NCI-H1048 (cell line): ENCODE measurements at places on chromosomes 16 and 17.

DNA sequence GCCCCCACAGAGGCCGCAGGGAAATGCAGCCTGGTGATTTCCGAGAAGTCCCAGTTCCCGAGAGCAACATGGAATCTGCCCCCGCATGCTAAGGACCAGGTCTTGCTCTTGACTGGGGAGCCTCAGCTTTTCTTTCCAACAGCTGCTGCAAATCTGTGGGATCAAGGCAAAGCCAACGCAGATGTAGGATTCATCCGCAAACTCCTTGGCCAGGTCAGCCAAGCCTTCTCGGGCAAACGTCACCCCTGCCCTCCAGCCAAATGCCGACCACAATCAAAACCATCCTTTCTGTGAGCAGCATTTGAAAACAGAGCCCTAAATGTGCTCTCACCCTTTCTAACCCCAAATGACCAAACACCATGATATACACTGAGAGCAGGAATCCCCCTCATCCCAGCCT, 54.0 kb downstream of the MRM3 start:
- no peak for DNase-seq

DNA sequence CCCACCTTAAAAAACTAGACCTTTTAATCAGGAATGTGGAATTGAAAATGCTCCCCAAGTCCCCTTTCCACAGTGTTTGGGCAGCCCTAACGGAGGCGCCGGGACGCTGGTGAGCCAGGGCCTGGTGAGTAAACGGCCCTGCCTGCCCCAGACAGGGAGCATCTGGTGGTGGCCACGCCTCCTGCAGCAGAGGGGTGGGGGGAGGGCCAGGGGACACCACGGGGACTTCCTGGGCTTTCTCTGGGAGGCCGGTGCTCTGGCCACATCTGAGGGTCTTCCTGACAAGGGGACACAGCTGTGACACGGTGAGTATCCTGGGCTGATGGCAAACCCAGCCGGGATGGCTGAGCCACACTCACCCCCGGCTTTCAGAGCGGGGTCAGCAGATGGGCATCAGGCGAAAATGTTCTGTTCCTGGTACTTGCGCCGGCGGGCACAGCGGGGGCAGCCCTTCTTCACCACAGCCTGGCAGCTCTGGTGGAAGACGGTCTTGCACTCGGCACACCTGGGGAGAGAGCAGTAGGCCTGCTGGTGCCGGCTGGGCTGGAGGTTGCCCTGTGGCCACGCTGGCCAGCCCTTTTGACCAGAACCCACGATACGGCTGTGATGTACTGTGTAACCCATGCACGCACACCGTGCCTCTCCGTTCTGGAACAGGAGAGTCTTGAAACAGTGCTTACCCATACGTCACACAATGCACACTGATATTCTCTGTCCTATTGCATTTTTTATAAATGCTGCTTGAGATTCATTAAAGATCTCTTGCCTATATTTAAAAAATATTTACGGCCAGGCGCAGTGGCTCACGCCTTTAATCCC, 5.0 kb upstream of the ARHGAP27 start:
- DNase-seq: no peak

GRCh38 chr17:48883171-48883570, 9.4 kb upstream of the ATP5MC1 start:
- no peak for DNase-seq

GRCh38 chr16:9913604-9914326, 268.5 kb downstream of the GRIN2A start:
- DNase-seq: no peak

DNA sequence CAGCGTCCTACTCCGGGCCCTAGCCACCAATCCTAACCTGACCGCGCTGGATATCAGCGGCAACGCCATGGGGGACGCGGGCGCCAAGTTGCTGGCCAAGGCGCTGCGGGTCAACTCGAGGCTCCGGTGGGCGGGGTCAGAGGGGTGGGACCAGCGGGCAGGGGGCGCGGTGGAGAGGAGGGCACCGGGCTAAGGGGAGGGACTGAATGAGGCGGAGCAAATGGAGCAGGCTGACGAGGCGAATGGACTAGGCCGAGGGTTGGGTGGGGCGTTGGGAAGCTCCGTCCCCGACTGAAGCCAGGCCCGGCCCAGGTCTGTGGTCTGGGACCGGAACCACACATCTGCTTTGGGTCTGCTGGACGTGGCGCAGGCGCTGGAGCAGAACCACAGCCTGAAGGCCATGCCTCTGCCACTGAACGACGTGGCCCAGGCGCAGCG, 4.6 kb downstream of the CARMIL2 start:
- DNase-seq: no peak

DNA sequence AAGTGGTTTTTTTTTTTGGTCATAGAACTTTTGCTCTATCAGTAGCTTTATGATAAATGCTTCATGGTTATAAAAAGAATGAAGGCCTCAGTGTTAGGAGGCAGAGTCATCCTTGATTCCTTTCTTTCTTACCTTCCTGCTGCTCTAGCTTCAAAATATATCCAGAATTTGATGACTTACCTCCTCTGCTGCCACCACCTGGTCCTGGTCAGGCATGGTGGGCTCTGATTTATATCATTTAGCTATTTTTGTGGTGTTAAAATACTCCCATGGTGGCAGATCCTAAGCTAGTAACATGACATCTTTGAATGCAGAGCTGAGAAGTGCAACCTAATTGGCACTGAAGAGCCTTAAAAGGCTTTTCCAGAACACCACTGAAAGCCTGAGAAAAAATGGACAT, 508.8 kb upstream of the CDH8 start:
- no peak for DNase-seq

GRCh38 chr16:30352488-30353401, 2.4 kb downstream of the CD2BP2 start:
- DNase-seq: no peak

- no peak for DNase-seq
Measured at GRCh38 chr17:27442702-27443101, 13.5 kb upstream of the KSR1 start.

DNA sequence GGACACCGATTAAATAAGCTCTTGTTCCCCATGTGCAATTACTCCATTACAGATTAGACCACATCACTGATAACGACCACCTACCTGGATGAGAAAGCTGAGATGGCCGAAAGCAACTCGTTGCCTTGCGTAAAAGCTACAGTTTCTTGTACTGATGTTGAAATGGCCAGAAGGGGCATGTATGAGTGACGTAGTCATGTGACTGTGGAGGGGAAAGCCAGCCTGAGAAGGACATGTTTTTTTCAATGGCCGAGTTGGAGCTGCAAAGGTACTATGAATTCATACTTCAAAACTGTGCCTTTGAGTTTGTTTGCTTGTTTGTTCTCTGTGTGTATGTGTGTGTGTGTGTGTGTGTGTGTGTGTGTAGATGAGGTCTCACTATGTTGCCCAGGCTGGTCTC, 17.0 kb upstream of the HYDIN start:
- DNase-seq: no peak

DNA sequence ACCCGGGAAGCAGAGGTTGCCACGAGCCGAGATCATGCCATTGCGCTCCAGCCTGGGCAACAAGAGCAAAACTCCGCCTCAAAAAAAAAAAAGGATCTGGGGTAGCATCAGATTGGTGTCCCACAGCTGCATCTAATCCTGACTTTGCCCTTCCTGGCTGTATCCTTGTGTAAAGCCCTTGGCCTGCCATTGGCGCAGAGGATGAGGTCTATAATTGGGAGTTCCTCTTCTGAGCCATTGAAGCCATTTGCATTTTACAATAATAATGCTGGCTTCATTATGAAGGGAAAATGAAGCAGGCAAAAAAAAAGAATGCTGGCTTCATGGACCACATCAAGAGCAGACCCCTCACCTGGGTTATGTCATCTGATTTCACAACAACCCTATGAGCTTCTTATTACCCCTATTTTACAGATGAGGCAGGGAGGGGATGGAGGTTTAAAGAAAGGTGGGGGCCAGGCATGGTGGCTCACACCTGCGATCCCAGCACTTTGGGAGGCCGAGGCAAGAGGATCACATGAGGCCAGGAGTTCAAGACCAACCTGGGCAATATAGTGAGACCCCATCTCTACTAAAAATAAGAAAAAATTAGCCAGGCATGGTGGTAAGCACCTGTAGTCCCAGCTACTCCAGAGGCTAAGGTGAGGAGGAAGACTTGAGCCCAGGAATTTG, 1.2 kb upstream of the LITAFD start:
- DNase-seq: no peak

- DNase-seq: no peak
Measured at GRCh38 chr16:22006636-22007035, 1.3 kb upstream of the MOSMO start.

DNA sequence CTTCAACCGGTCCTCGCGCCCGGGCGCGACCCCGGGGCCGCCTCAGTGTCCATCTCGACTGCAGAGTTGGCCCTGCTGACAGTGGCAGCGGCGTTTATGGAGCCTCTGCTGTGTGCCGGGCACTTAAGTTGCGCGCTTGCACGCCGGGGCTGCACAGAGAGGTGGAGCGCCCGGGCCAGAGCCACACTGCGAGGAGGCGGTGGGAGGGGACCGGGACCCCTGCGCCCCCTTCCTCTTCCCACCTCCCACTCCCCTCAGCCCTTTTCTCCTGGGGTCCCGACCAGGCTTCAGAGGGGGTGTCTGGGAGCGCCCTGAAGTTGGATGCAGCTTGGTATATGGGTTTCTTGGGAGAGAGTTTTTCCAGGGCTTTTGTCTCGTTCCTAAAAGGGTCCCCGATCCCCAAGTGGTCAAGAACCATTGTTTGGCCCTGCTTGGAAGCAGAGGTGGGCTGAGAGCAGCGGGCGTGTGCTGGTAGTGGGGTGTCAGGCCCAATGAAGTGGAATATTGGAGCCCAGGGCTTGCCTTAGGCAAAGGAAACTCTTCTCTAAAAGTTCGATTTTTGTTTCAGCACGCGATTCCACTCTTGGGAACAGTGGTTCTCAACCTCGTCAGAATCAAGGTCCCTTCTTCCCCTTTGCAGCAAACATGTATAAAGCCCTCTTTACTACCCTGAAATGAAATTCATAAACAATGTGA, 605 bp downstream of the MRTFB start:
- DNase-seq: no peak

DNA sequence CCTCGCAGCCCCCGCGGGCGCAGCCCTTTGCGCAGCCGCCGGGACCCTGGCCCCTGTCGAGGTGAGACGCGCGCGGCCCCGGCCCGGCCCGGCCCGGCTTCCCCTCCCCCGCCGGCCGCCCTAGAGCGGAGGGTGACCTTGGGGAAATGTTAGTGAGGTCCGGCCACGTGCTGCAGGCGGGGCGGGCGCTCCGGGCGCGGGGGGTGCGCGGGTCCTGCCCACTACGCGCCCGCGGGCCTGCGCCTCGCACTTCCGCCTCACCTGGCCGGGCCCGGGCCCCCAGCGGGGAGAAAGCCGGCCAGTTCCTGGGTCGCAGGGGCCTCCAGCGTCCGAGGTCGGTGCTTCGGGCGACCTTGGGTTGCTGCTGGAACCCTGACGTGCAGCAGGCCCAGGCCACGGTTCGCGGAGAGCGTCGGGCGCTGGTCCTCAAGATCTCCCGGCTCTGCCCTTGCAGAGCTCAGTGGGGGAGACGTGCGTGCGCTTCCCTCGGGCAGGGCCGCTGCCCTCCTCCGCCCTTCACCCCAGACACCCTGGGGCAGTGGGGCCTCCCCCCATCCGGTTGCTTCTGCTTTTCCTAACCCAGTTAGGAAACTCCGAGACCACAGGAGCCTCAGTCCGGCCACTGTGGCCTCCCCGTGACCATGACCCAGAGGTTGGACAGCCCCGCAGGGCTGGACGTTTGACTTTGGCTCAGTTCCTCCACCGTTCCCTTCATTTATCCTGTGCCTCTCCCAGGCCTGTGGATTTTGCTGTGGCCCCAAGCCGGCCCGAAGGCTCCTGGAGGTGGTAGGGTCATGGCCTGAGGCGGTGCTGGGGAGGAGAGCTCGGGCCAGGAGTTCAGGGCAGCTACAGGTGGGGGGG, 791 bp downstream of the MCRIP2 start:
- no peak for DNase-seq

GRCh38 chr17:8583954-8584353, 46.6 kb downstream of the MYH10 start:
- no peak for DNase-seq

GRCh38 chr16:76882105-76882504, 308.9 kb upstream of the MON1B start:
- DNase-seq: no peak

GRCh38 chr16:83402160-83402814, 405.5 kb upstream of the HSBP1 start:
- DNase-seq: no peak

- DNase-seq: no peak
Measured at GRCh38 chr16:1645914-1646525, 32.1 kb upstream of the JPT2 start.

DNA sequence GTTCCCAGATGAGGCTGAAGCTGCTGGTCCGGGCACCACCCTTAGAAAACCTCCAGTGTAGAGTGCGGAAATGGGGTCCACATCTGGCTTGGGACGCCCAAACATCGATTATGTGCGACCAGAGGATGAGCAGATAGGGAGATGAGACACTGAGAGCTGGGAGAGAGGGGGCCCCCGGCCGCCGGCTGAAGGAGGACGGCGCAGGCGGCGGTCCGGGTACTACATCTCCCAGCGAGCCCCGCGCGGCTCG, 182 bp upstream of the SPECC1 start:
- no peak for DNase-seq

GRCh38 chr17:51799240-51799639, 359.3 kb downstream of the CA10 start:
- DNase-seq: no peak

GRCh38 chr16:9060225-9060624, 31.2 kb upstream of the HAPSTR1 start:
- no peak for DNase-seq

DNA sequence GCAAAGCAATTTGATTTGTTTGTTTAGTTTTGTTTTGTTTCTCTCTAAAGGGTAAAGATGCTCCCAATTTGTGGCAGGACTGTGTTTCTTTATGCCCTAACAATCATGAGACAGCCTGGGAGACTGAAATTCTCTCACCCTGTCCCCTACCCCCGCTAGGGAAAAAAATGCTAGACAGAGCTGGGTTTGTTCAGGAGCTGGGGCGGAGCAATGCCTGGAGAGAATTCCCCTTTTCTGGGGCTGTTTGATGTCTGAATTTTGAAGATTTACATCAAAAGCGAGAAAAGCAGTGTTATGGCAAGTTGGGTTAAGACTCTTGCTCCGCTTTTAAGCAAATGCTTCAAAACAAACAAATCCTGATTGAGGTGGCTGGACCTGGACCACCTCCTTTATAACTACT, 8.4 kb downstream of the MAF start:
- DNase-seq: no peak

GRCh38 chr16:85614338-85615013, 1.4 kb downstream of the GSE1 start:
- no peak for DNase-seq

DNA sequence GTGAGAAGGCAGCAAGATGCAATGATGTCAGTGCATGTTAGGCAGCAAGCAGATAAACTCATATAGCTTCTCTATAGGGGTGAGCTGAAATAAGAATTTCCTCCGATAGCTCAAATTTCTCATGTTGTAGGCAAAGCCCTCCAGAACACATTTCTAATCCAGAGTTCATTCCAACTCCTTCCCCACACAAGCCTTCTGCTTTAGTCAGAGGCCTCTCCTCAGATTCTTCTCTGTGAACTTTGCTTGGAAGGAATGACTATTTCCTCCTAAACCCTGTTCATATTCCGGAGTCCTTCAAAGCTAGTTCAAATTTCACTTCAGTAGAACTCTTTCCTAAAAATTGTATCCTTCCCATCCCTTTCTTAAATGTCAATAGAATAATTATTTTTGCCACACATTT, 144.8 kb downstream of the KCNJ2 start:
- no peak for DNase-seq

GRCh38 chr17:34171245-34171818, 83.8 kb upstream of the CCL2 start:
- no peak for DNase-seq

- DNase-seq: no peak
Measured at GRCh38 chr16:58661199-58661830, 23.3 kb downstream of the SLC38A7 start.

- no peak for DNase-seq
Measured at GRCh38 chr16:86297866-86298757, 212.2 kb upstream of the FOXF1 start.
